ENCODE measurements at places on chromosomes 16 and 17. TPM values are rescaled to one million over a fixed set of nuclear protein-coding genes. Genes with fewer than 3 reads are reported as not detected.
A peak's percentile ranks its signal among the peaks of the same experiment; 100 is the strongest.

TEKT1 gene
- not detected for total RNA-seq

DNA sequence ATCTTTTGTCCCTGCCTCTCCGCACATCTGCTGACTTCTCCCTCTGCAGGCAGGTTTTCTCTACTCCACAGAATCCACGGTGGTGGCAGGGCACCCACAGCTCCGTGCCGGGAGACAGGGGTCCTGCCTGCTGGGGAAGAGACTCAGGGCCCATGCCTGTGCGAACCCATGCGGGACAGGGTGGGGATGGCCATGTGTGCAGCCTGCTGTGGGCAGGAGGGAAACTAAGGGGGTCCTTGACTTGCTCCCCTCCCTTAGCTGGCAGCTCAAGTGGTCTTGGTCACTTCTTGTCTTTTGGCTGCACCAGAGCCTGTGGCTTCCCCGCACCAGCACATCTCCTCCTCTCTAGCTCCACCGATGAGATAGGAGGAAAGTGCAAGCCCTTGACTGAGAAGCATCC is 69.8 kb downstream of the SLC5A11 start:
- DNase-seq = no peak

GRCh38 chr17:78049609-78050008 is 78.9 kb downstream of the TMC6 start:
- no peak for DNase-seq

DNA sequence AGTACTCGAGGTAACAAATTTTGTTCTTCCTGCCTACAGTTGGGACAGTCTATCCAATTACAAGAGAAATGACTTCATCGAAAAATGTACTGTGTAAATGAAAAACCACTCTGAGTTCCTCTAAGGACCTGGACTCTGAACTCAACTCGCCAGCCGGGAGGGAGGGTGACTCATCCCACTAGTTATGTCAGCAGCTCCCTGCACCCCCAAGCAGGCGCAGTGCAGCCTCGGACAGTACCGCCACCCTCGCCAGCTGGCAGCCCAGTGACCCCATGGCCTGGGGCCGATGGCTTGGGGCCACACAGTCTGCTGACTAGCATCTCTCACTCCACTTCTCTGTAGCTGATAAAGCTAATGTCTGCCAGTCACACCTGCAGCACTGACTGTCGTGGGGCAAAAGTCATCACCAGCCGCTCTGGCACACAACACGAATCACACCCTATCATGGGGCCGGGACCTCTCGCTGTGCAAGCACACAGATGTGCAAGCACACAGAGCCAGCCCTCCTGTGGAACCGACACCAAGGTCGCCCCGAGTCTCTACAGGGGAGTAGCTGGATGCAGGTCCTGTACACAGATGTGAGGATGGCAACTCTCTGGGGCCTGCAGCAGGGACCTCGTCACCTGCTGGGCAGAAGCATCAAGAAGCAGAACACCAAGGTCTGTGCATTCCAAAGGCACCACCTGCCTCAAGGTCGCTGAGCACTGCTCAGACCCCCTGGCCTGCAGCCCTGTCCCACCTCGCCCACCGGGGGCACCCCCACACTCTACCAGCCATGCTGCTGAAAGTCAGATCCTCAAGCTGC is 5.7 kb downstream of the CSNK1D start:
- DNase-seq = peak; percentile 94

Measured in cardiac septum (tissue), 1 donor.